Colonic mucosa (tissue), 4 donors: ENCODE measurements at places on chromosomes 3 and 15. TPM values are rescaled to one million over a fixed set of nuclear protein-coding genes. Genes with fewer than 3 reads are reported as not detected.

GRCh38 chr15:32904448-32904847 lies 186.6 kb downstream of the GREM1 start:
- DNase-seq, result no peak

The NEO1 gene
- total RNA-seq, result 108 TPM

- DNase-seq, result no peak
These were observed 766.5 kb upstream of the CFAP20DC start for GRCh38 chr3:59816312-59816711.

The EPHB3 gene
- total RNA-seq, result 40.1 TPM

GRCh38 chr3:163058031-163058854 lies 1561.6 kb downstream of the OTOL1 start:
- peak; percentile 24 for DNase-seq

GRCh38 chr15:72146934-72147333 lies 28.7 kb downstream of the SENP8 start:
- DNase-seq, result no peak

GRCh38 chr3:186458306-186459107 lies 85.7 kb downstream of the CRYGS start:
- DNase-seq, result no peak

The SLC51B gene
- 73.1 TPM for total RNA-seq

GRCh38 chr3:135118792-135119191 lies 323.7 kb downstream of the EPHB1 start:
- no peak for DNase-seq

DNA sequence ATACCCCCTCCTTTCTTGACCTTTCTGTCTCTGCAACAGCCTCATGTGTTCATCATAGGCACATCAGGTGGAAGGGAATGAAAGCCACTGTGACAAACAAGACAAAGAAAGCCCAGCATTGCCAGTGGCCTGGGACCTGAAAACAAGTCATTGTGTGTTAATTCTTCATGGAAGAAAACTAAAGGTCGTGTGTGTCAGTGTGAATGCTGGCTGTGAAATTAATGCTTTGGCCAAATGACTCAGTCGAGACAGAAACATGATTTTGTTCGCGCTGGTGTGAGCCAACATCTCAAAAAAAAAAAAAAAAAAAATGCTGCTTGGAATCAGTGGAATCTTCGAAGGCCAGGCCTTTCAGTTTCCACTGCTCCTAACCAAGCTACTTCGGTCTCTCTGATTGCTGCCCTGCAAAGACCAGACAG lies 386.5 kb upstream of the PROK2 start:
- DNase-seq, result no peak

- no peak for DNase-seq
These were observed 74.4 kb downstream of the CDIN1 start for GRCh38 chr15:36653851-36654250.
